ENCODE measurements at places on chromosomes 13 and 19. TPM values are rescaled to one million over a fixed set of nuclear protein-coding genes. Genes with fewer than 3 reads are reported as not detected.

LCP1 gene
- 1,165 TPM for total RNA-seq

C5AR1 gene
- total RNA-seq = 1.7 TPM

TNFRSF19 gene
- total RNA-seq = 0.34 TPM

ASPDH gene
- total RNA-seq = not detected

NUMBL gene
- total RNA-seq = 9.0 TPM

FCER2 gene
- total RNA-seq = not detected

MBD3L2B gene
- total RNA-seq = not detected

PRODH2 gene
- not detected for total RNA-seq

ZNF99 gene
- not detected for total RNA-seq

FAM124A gene
- total RNA-seq = 0.36 TPM

DNAJB1 gene
- 103 TPM for total RNA-seq

GRIN2D gene
- 0.09 TPM for total RNA-seq
